ENCODE measurements at places on chromosomes 1 and 21. TPM values are rescaled to one million over a fixed set of nuclear protein-coding genes. Genes with fewer than 3 reads are reported as not detected.

CFAP126 gene
- not detected for polyA plus RNA-seq

HHIPL2 gene
- 0.04 TPM for polyA plus RNA-seq

PLA2G4A gene
- 5.5 TPM for polyA plus RNA-seq

ZBTB8B gene
- polyA plus RNA-seq, result not detected

ESRRG gene
- polyA plus RNA-seq, result 0.22 TPM

PIK3R3 gene
- polyA plus RNA-seq, result 14.5 TPM

ELF3 gene
- polyA plus RNA-seq, result 0.72 TPM

TTC39A gene
- polyA plus RNA-seq, result 0.46 TPM

PCSK9 gene
- polyA plus RNA-seq, result 0.17 TPM

GNG4 gene
- 0.33 TPM for polyA plus RNA-seq

RGS13 gene
- polyA plus RNA-seq, result not detected

CLCA4 gene
- not detected for polyA plus RNA-seq

MPZ gene
- 0.71 TPM for polyA plus RNA-seq

HRNR gene
- polyA plus RNA-seq, result not detected

LMX1A gene
- polyA plus RNA-seq, result not detected

C4BPB gene
- not detected for polyA plus RNA-seq

OPTC gene
- polyA plus RNA-seq, result not detected

RNU1-4 gene
- polyA plus RNA-seq, result not detected

ATP13A2 gene
- polyA plus RNA-seq, result 5.6 TPM
